ENCODE measurements at places on chromosomes 5 and 9.

DNA sequence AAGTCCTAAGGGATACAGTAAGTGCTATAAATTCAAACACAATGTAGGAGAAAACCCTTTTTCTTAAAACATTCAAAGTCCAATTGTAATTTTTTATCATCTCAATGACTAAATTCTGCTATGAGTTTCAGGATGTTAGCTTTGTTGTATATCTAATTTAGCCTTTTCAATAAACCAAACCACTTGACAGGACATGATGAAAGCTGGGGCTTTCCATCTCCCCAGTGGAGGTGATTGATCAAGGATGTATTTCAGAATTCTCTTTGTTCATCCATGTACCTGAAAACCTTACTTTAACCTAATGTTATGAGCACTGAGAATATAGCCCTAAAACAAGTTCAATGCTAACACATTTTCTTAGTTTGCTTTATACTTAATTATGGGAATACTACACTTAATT is 639.0 kb upstream of the ITGA1 start:
- ATAC-seq: no peak

DNA sequence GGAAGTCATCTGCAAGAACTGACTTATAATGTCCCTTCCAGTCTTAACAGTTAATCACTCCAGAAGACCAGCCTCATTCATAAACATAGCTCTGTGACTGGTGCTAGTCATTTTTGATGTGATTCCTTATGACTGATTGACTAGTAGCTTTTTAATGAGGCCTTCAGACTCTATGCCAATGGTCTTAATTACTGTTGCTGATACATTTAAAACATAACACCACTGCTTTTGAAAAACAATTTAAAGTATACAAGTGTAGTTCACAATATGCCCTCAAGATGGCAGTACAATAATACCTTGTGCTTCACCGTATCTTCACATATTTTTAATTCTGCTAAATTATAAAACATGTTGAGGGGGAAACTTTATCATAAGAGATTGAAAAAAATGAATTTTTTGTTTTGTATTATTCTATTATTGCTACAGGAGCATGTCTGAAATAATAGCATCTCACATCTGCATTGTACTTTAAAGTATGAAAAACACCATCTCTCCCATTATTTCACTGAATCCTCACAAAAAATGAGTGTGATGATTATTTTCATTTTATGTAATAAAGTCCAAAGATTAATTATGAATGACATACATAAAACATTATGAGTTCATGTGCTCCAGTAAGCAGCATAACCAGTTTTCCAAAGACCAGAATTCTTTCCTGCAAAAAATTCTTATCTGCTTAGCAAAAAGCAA is 55.2 kb upstream of the SHISAL2B start:
- ATAC-seq: no peak

- no peak for ATAC-seq
These were observed 23.3 kb downstream of the C5 start for GRCh38 chr9:121026768-121027167.

- ATAC-seq: no peak
These were observed 1.4 kb downstream of the NR3C1 start for GRCh38 chr5:143402017-143402552.

DNA sequence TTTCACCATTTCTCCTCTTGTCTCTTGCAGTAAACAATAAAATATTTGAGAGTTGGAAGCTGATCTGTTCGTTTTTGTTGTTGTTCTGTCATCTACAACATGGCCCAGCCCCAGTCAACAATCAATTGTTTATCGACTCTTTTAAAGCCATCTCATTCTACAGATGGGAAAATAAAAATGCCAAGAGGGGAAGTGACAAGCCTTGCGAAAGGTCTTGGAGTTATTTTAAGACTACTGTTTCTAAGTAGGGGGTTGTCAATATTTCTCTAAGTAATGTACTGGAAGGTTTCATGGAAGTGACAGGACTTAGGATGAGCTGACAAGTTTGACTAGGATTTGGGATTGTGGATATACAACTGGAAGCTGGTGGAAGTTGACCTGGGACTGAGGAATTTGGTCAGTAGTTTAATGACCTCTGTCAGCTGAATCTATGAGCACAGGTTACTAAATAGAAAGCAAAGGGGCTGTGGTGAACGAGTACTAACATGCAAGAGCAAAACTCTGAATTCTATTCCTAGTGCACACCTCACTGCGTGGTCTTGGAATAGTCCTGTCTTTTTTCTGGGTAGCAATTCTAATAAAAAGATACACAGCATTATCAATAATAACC is 57.5 kb upstream of the ADRB2 start:
- no peak for ATAC-seq

- no peak for ATAC-seq
These were observed 795.6 kb downstream of the PTPRD start for GRCh38 chr9:9817176-9817575.

DNA sequence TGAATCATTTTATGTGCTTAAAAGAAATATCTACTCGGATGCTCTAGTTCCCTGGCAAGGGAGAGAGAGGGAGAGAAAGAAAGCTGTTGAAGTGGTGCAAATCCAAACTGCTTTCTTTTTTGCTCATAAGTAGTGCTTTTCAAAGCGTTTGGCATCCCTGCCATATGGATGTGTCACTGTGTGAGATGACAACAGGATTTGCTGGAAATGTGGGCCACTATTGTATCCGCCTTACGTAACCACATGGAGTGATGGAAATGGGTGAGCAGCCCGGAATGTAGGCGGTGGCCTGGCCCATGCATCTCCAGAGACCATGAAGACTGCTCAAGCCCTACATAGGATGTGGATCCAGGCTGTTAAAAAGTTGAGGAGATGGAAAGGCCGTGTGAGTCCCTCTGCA is 30.8 kb downstream of the TJP2 start:
- no peak for ATAC-seq

GRCh38 chr5:150246429-150246828 is 43.1 kb downstream of the CAMK2A start:
- no peak for ATAC-seq

DNA sequence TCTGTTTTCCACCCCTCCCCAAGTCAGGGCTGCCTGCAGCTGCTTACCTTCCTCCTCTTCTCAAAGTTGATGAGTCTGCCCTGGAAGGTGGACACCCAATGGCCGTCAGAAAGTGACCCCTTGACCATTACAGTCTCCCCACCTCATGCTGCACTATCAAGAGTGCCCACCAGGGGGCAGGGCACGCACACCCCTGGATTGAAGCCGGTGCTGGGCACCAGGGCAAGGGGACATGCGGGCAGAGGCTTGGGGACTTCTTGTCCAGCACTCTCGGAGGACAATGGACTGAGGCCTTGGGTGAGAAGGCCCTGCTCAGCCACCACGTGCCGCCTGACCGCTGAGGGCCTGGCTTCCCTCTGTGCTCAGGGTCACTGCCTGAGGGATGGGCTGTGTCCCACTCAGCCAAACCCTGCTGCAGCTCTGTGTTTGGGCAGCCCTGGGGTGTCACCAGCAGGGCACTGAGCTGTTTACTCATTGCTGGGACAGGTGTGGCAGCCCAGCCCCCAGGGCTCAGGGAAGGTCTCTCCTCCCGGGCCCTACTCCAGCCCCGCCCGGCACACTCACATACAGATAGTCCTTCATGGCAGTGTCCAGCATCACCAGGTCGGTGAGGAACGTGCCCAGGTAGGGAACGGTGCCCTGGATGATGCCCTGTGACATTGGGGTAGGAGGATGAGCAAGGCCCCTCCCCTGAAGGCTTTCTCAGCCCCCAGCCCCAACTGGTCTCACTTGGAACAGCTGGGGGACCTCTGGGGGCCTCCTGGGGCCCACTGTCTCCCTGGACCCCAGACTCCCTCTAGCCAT is 17.7 kb downstream of the RALGDS start:
- peak; percentile 32 for ATAC-seq

GRCh38 chr5:13566871-13567339 is 377.6 kb downstream of the DNAH5 start:
- ATAC-seq: no peak

- ATAC-seq: no peak
These were observed 258.0 kb downstream of the YTHDC2 start for GRCh38 chr5:113771483-113771882.

- no peak for ATAC-seq
These were observed 1050.7 kb downstream of the TLE4 start for GRCh38 chr9:80622508-80622907.

Measured in activated CD4-positive, CD25-positive, alpha-beta regulatory T cell treated with anti-CD3 and anti-CD28 coated beads, Interleukin-2, amount 50 U/mL, for 24 hours (primary cell).